ENCODE measurements at places on chromosomes 6 and 20.

GRCh38 chr6:157194643-157195042, 128.7 kb downstream of the TMEM242 start:
- no peak for DNase-seq

DNA sequence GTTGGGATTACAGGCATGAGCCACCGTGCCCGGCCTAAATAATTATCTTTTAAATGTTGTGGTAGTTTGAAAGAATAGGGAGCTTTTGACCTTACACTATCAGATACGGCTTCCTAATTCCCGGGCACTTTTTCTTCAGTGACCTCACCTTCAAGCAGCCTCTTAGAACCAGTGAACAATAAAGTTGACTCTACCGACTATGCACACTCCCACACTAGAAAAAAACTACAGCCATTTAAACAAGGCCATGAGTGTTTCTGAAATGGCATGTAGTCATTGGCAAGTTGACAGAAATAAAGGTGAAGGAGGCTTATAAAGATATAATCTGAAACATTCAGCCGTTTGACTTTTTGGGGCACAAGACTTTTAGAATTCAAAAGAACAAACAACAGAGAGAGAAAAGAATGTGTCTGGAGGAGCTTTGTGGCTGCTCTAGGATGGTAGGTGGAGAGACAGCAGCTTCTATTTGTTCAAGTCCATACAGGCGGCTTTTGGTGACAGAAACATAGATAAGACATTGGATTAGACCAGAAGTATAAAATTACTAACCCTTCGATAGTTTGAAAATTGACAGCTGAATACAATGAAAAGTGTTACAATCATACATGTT, 75.2 kb downstream of the GJA1 start:
- no peak for DNase-seq

GRCh38 chr6:162058281-162058875, 669.2 kb downstream of the PRKN start:
- DNase-seq, result no peak

DNA sequence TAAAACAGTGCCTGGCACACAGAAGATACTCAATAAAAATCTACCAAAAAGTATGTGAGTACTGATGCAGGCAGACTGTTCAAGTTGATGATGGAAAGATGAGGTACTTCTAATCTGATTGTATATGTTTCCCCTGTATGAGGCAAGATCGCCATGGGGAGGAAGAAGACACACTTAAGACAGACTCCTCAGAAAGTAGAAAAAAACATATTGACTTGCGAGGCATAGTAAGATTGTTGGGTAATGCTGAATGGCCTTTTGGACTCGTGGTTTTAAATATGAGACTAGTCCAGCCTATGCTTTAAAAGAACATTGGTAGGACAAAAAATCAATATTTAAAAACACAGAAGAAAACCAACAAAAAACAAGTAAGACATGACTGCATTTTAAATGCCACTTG, 72.6 kb downstream of the SHPRH start:
- DNase-seq, result no peak

- no peak for DNase-seq
These were observed 1.9 kb upstream of the NR2E1 start for GRCh38 chr6:108163644-108164542.

Measured in BJ (cell line).